Liver (tissue), 10 donors: ENCODE measurements at places on chromosomes 2 and 18.

DNA sequence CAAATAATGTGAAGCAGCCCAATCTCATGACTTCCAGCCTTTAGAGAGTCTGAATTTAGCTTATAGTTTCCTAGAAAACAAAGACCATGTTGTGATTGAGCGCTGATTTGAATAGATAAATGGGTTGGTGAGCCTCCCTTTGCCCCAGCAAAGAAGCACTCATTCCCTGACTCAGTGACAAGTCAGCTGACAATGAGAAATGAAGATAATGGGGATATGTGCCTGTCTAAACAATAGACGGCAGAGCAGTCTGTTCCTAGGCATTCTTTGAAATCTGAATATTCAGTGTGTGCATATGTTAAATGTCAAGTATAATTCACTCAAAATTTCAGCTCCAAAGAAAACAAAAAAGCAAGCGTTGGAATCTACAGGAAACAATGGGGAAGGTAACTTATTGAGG is 34.8 kb upstream of the LINC00305 start:
- no peak overlapping the region for H3K4me3 ChIP-seq
- no peak overlapping the region for H3K27ac ChIP-seq
- H3K27me3 ChIP-seq, result no peaks in the 10 kb centered on the region
- H3K36me3 ChIP-seq, result no peaks in the 10 kb centered on the region
- no peak for DNase-seq

DNA sequence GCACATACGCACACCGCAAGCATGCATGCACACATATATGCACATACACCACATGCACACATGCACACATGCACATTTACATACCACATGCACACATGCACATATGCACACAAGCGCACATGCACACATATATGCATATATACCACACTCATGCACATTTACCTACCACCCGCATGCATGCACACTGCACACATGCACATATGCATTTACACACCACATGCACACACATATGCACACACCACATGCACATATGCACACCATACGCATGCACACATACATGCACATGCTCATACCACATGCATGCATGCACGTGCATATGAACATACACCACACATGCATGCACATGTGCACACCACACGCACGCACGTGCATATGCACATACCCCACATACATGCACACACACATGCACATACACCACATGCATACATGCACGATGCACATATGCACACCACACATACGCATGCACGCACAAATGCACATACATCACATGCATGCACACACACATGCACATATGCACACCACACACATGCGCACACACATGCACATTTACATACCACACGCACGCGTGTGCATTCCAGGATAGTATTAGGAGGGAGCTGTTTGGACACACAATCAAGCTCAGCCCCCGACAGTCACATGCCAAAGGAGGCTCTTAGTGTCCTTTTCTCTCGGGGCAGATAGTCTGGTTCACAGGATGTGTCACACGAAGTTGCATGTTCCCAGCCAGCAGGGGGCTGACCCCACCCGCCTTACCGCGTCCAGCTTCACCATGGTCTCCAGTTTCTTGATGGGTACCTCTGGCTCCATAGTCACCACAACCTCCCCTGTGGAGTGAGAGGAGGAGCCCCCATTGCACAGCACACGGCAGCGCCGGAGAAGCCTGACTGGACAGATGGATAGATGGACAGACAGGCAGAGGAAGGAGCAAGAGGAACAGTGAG is 5.9 kb downstream of the OTOF start:
- no peak overlapping the region for H3K4me3 ChIP-seq
- no peaks in the 10 kb centered on the region for H3K36me3 ChIP-seq
- no peak overlapping the region for H3K27ac ChIP-seq
- no peak for DNase-seq
- no peaks in the 10 kb centered on the region for H3K4me1 ChIP-seq
- H3K27me3 ChIP-seq, result no peaks in the 10 kb centered on the region

GRCh38 chr2:161166538-161167409 is 6.5 kb downstream of the TANK start:
- H3K4me3 ChIP-seq, result no peak overlapping the region
- H3K27me3 ChIP-seq, result no peaks in the 10 kb centered on the region
- peaks cover 2% of the 10 kb centered on the region for H3K36me3 ChIP-seq
- peaks cover 8% of the 10 kb centered on the region for H3K4me1 ChIP-seq

DNA sequence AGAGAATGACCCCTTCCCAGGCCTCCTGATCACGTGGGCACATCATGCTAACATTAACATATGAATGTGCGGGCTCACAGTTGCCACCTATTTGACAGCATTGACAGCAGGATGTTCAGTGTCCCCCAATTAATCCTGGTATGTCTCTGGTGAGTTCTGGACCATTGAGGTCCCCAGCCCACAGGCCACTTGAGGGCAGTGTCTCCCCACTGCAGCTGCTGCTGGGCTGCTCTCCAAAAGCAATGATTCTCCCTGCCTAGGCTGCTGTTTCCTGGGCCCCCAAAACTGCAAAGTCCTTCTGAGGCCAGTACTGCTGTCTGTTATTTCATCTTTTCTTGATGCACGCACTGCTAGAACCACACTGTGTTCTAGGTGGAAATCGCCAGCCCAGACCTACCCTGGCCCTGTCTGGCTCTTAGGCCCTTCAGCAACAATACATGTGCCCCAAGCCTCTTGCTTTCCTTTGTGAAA is 52.7 kb upstream of the MAPK4 start:
- peak; percentile 49 for DNase-seq
- no peaks in the 10 kb centered on the region for H3K4me1 ChIP-seq
- no peak overlapping the region for H3K4me3 ChIP-seq
- no peaks in the 10 kb centered on the region for H3K36me3 ChIP-seq

DNA sequence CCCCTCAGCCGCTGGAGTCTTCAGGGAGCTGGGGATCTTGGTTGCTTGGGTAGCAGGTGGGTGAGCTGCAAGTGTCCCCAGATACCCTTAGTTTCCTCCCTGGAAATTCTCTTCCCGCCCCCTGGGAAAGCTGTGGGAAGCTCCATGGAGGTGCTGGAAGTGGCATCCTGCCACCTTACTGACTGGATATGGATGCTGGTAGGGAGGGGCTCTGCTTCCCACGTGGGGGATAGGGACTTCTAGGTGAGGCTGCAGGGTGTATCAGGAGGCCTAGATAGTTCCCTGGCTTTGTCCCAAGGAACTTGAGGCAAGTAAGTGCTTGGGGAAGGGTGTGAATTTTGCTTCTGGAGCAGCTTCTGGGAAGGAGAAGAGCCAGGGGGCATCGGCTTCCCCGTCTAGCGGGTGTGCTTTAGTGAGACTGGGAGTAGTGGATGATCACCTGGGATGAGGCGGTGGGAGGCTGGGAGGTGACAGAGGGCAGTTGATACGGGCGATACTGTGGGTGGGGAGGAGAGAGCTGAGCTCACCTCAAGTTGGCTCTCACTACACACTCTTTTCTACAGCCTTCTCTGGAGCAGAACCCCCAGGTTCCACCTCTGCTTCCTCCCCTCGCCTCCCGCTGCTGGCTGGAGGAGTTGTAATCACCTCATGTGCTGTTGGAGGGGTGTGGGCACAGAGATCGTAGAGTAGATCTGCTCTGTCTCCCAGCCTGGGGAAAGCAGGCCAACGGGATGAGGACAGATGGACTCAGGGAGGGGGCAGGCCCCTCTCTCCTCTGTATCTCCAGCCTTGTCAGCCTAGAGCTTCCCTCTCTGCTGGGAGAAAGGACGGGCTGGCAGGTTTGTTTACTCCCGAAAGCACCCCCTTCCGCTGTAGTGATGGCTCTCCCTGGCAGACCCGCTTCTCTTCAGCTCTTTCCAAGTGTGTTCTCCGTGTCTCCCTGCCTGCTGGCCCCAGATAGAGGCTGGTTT is 19.8 kb downstream of the TET3 start:
- no peaks in the 10 kb centered on the region for H3K27me3 ChIP-seq
- no peak overlapping the region for H3K4me3 ChIP-seq
- DNase-seq, result no peak

GRCh38 chr2:134146161-134146560 is 107.7 kb upstream of the MGAT5 start:
- H3K4me1 ChIP-seq, result no peaks in the 10 kb centered on the region
- no peaks in the 10 kb centered on the region for H3K36me3 ChIP-seq
- no peaks in the 10 kb centered on the region for H3K27me3 ChIP-seq
- no peak overlapping the region for H3K27ac ChIP-seq
- DNase-seq, result no peak

- H3K27ac ChIP-seq, result no peak overlapping the region
- no peaks in the 10 kb centered on the region for H3K4me1 ChIP-seq
- H3K4me3 ChIP-seq, result no peak overlapping the region
Measured at GRCh38 chr2:102891296-102891695, 129.5 kb downstream of the TMEM182 start.

GRCh38 chr18:5475267-5475666 is 68.5 kb downstream of the EPB41L3 start:
- no peak overlapping the region for H3K4me3 ChIP-seq
- no peak for DNase-seq
- no peaks in the 10 kb centered on the region for H3K4me1 ChIP-seq
- H3K27me3 ChIP-seq, result no peaks in the 10 kb centered on the region

GRCh38 chr18:59272221-59272888 is 899 bp downstream of the RAX start:
- H3K27ac ChIP-seq, result no peak overlapping the region
- H3K4me1 ChIP-seq, result peaks cover 13% of the 10 kb centered on the region
- H3K36me3 ChIP-seq, result no peaks in the 10 kb centered on the region
- peaks cover 5% of the 10 kb centered on the region for H3K27me3 ChIP-seq

GRCh38 chr2:20501974-20502373 is 55.1 kb downstream of the RHOB start:
- no peaks in the 10 kb centered on the region for H3K4me1 ChIP-seq
- H3K27ac ChIP-seq, result no peak overlapping the region
- no peaks in the 10 kb centered on the region for H3K36me3 ChIP-seq
- no peaks in the 10 kb centered on the region for H3K27me3 ChIP-seq

GRCh38 chr2:2877427-2877826 is 500.2 kb downstream of the EIPR1 start:
- no peak overlapping the region for H3K27ac ChIP-seq
- no peak for DNase-seq
- peaks cover 3% of the 10 kb centered on the region for H3K27me3 ChIP-seq
- H3K4me3 ChIP-seq, result no peak overlapping the region

DNA sequence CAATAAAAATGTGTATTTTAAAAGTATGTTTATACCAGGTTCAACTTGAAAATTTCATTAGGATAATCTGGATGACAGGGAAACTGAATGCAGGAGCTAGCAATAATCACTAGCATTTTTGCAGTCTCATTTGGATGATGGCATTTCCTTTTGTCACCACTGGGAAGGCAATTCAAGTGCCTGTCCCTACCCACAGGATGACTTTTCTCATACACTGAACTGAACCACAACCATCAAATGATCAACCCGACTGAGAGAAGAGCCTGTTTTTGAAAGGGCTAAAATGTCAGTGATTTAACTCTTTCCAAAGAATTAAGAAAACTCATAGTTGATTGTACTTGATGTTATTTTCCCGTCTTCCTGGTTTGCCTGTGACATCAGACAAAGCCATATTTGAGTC is 115.0 kb downstream of the FAM124B start:
- no peak overlapping the region for H3K4me3 ChIP-seq
- no peaks in the 10 kb centered on the region for H3K4me1 ChIP-seq
- no peak for DNase-seq
- H3K27ac ChIP-seq, result no peak overlapping the region

DNA sequence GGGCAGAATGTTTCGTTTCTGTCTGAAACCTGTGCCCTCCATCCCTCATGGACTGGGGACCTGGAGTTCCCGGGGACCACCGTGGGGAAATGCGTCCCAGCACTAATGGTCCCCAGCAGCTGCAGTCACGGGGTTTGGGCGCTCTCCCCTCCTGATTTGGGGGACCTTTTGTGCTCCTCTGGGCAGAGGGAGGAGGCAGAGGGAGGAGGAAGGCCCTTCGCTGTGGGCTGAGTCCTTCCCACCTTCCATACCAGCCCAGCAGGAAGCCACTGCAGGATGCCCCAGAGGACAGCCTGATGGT is 3.2 kb downstream of the GPR35 start:
- DNase-seq, result no peak
- no peak overlapping the region for H3K27ac ChIP-seq
- H3K36me3 ChIP-seq, result no peaks in the 10 kb centered on the region
- no peaks in the 10 kb centered on the region for H3K4me1 ChIP-seq
- no peaks in the 10 kb centered on the region for H3K27me3 ChIP-seq

GRCh38 chr2:106020032-106020431 is 174.1 kb downstream of the UXS1 start:
- H3K27ac ChIP-seq, result no peak overlapping the region
- H3K27me3 ChIP-seq, result no peaks in the 10 kb centered on the region
- DNase-seq, result no peak
- no peaks in the 10 kb centered on the region for H3K4me1 ChIP-seq
- no peaks in the 10 kb centered on the region for H3K36me3 ChIP-seq
- H3K4me3 ChIP-seq, result no peak overlapping the region

DNA sequence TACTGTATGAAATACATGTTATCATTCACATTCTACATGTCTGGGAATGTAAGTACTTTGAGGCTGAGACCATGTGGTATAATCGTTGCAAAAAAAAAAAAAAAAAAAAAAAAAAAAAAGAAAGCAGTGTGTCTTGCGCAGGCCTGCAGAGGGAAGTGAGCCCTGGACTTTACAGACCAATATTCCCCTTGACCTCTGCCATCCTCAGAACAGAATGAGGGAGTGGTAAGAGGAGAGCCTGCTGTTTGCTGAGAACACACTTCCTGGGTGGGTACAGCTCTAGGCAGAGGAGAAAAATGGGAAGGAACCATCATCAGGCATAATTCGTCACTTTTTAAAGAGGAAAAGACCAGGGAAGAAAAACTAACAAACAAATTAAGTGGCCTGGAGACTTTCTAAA is 28.8 kb upstream of the TBC1D8 start:
- no peak overlapping the region for H3K27ac ChIP-seq
- no peak overlapping the region for H3K4me3 ChIP-seq
- H3K27me3 ChIP-seq, result no peaks in the 10 kb centered on the region
- peaks cover 9% of the 10 kb centered on the region for H3K4me1 ChIP-seq
- no peaks in the 10 kb centered on the region for H3K36me3 ChIP-seq

DNA sequence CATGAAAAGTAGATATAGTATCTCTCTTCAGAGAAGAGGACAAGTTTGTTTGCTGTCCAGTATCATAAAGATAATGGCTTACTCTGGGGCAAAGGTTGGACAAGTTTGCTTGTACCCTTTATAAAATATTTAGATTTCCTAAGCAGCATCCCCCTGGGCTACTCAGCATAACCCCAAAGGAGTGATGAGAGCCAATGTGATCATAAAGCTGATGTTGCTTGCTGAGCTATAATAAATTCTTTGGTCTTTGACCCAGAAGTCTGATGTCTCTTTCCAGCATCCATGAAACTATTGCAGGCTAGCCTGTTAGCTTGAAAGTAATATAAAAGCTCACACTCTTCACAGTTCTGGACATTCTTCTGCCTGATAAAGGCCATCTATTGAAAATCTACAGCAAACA is 138.3 kb upstream of the STON1 start:
- no peaks in the 10 kb centered on the region for H3K27me3 ChIP-seq
- H3K27ac ChIP-seq, result no peak overlapping the region
- no peak for DNase-seq

DNA sequence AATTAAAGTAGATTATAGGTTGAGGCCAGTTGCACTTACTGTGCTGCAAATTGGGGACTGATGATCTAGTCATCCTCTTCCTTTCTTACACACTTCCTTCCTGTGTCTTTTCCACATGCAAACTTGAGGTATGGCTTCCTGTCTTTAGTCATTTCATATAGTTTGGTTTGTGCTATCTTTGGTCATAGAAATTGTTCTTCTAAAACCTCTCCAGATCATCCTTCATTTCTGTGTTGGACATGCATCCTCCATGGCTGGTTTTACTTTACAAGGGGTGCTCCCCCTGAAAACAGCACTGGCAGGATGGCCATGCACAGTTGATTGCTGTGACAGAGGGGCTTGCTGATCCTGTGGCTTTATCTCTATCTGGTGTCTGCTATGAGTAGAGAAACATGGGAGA is 36.5 kb downstream of the MGAT5 start:
- H3K36me3 ChIP-seq, result no peaks in the 10 kb centered on the region
- no peak overlapping the region for H3K27ac ChIP-seq
- no peaks in the 10 kb centered on the region for H3K27me3 ChIP-seq
- H3K4me1 ChIP-seq, result no peaks in the 10 kb centered on the region
